Thyroid gland (tissue), 4 donors: ENCODE measurements at places on chromosomes 13 and 19. TPM values are rescaled to one million over a fixed set of nuclear protein-coding genes. Genes with fewer than 3 reads are reported as not detected.

The TPGS1 gene
- 109 TPM for total RNA-seq

The KLK12 gene
- total RNA-seq: not detected

GRCh38 chr13:41500511-41500910 is 43.2 kb downstream of the RGCC start:
- H3K27ac ChIP-seq: no peak overlapping the region
- H3K36me3 ChIP-seq: no peaks in the 10 kb centered on the region
- no peaks in the 10 kb centered on the region for H3K27me3 ChIP-seq
- peaks cover 5% of the 10 kb centered on the region for H3K4me1 ChIP-seq
- no peak for DNase-seq

- no peak overlapping the region for H3K4me3 ChIP-seq
- DNase-seq: no peak
- H3K27me3 ChIP-seq: no peaks in the 10 kb centered on the region
- no peaks in the 10 kb centered on the region for H3K36me3 ChIP-seq
- no peak overlapping the region for H3K27ac ChIP-seq
These were observed 69.6 kb upstream of the RNF113B start for GRCh38 chr13:98246538-98247172.

- peak overlapping the region; percentile 78 for H3K27ac ChIP-seq
- DNase-seq: peak; percentile 84
- H3K36me3 ChIP-seq: no peaks in the 10 kb centered on the region
- H3K4me1 ChIP-seq: peaks cover 26% of the 10 kb centered on the region
- H3K27me3 ChIP-seq: no peaks in the 10 kb centered on the region
These were observed 6.4 kb downstream of the KLF16 start for GRCh38 chr19:1856698-1857603.

DNA sequence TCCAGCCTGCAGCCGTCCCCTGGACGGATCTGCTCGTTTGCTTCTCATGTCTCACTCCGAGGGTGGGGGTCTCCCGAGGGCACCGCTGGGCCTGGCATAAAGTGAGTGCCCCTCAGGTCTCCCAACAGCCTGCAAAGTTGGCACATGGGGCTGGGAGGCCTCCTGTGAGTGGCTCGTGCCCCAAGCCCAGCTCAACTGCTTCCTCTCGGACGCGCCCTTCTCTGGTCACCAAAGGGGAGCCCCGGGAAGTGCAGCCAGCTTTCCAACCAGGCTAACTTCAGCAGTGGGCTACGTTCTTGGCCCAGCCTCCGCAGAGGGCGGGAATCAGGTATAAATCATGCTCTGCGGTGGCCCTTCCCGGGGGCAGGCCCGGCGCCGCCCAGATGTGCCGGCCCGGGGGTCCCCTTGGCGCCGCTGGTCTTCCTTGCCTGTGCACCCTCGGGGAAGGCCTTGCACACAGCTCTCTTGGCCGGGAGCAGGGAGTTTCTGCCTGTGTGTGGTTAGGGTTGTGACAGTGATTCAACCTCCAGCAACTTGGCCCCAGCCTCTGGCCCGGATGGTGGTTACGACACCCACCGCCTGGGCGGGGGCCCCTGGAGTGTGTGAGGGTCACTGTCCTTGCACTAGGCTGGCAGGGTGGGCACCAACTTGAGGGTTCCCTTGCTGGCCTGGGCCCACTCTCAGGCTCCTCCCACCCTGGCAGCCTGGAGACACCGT is 20.7 kb downstream of the CEBPG start:
- no peak for DNase-seq
- peaks cover 84% of the 10 kb centered on the region for H3K4me1 ChIP-seq
- no peaks in the 10 kb centered on the region for H3K27me3 ChIP-seq
- H3K4me3 ChIP-seq: no peak overlapping the region

DNA sequence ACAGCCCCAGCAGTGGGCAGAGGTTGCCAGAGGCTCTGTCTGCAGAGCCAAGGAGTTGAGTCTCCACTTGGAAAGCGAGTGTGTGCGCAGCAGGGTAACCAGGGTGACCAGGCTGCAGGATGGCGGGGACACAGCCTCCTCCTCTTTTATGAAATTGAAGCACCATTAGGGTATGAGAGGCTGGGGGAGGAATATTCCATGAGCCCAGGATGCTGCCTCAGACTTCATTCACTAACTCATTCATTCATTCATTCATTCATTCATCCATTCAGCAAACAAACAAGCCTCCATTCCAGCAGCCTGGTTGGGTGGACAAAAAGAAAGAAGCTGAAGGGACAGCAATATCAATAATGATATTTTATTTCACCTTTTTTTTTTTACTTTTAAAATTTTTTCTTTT is 6.6 kb upstream of the LMTK3 start:
- H3K4me1 ChIP-seq: peaks cover 2% of the 10 kb centered on the region
- DNase-seq: no peak
- H3K36me3 ChIP-seq: no peaks in the 10 kb centered on the region

DNA sequence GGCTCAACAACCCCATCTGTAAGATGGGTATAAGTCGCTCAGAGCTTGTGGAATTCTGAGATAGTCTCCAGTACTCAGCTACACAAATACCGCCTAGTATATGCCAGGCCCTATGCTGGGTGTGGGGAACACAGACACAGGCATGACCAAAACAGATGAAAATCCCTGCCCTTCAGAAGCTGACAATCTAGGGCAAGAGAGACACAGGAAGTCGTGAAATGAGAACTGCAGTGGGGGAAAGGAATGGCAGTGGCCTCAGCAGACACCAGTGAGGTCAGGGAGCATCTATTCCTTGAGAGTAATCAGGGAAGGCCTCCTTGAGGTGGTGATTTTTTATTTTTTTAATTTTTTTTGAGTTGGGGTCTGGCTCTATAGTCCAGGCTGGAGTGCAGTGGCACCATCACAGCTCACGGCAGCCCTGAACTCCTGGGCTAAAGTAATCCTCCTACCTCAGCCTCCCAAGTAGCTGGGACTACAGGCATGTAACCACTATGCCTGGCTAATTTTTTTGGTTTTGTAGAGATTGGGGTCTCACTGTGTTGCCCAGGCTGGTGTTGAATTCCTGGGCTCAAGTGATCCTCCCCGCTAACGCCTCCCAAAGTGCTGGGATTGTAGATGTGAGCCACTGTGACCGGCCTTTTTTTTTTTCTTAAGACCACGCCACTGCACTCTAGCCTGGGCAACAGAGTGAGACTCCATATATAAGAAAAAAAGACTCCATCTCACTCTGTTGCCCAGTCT is 3.2 kb downstream of the TMIGD2 start:
- no peaks in the 10 kb centered on the region for H3K27me3 ChIP-seq
- H3K4me3 ChIP-seq: no peak overlapping the region
- H3K36me3 ChIP-seq: no peaks in the 10 kb centered on the region
- no peaks in the 10 kb centered on the region for H3K4me1 ChIP-seq
- no peak overlapping the region for H3K27ac ChIP-seq
- no peak for DNase-seq

- H3K4me3 ChIP-seq: no peak overlapping the region
- H3K36me3 ChIP-seq: no peaks in the 10 kb centered on the region
- H3K27ac ChIP-seq: no peak overlapping the region
These were observed 104.9 kb downstream of the TEX29 start for GRCh38 chr13:111425326-111425725.

DNA sequence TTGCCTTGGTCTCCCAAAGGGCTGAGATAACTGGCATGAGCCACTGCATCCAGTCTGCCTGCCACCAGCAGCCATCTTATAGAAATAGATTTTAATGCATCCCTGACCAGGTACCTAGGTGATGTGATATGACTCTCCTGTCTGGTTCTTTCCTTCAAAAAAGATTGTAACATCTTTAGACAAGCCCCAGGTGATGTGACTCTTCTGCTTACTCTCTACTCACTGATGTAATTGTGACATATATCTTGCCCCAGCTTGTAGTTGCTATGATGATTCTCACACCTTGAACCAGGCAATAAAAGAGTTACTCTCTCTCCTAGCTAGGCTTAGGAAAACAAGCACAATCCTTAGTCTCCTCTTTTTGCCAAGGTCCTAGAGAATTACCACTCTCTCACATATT is 30.6 kb upstream of the ZNF681 start:
- H3K4me3 ChIP-seq: no peak overlapping the region
- H3K36me3 ChIP-seq: no peaks in the 10 kb centered on the region

- H3K27me3 ChIP-seq: no peaks in the 10 kb centered on the region
- peak; percentile 34 for DNase-seq
- H3K4me3 ChIP-seq: peak overlapping the region; percentile 19
- no peak overlapping the region for H3K27ac ChIP-seq
- H3K36me3 ChIP-seq: peaks cover 22% of the 10 kb centered on the region
These were observed 657 bp downstream of the ZNF550 start for GRCh38 chr19:57559008-57559403.

- H3K27me3 ChIP-seq: no peaks in the 10 kb centered on the region
- no peaks in the 10 kb centered on the region for H3K36me3 ChIP-seq
- peaks cover 30% of the 10 kb centered on the region for H3K4me1 ChIP-seq
- no peak overlapping the region for H3K4me3 ChIP-seq
These were observed 12.9 kb downstream of the TBC1D4 start for GRCh38 chr13:75469047-75469446.

DNA sequence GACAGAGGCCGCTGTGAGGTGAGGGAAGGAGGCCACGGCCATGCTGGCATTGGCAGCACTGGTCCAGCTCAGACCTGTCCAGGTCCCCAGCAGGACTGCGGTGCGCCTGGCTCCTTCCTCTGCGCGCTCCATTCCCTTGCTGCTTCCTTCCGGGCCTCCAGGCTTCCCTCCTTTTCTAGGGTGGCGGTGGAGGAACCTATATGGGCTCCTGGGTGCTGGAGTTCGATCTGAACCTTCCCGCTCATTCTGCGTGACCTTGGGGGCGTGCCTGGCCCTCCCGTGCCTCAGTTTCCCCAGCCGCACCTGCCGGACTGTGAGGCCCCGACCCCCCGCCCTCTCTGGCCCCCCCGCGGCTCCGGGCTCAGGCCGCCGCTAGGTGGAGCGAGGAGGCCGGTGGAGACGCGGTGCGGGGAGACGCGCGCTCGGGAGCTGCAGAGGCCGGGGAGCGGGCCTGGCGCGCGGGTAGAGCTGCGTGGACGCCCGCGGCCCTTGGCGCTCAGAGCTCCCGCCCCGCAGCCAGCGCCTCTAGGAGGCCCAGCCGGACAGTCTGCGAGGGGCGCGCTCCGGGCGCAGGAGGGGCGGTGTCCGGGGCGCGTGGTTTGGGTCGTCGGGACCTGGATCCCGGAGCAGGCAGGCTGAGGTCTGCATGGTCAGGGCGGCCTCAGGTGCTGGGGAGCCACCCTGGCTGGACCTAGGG is 29.9 kb downstream of the EFNA2 start:
- H3K4me1 ChIP-seq: no peaks in the 10 kb centered on the region
- H3K27ac ChIP-seq: no peak overlapping the region
